ENCODE measurements at places on chromosomes 16 and 17. TPM values are rescaled to one million over a fixed set of nuclear protein-coding genes. Genes with fewer than 3 reads are reported as not detected.

The FOXJ1 gene
- total RNA-seq: not detected

The ELMO3 gene
- 0.99 TPM for total RNA-seq

- peak; percentile 53 for DNase-seq
Measured at GRCh38 chr17:32757963-32758362, 119.0 kb downstream of the MYO1D start.

DNA sequence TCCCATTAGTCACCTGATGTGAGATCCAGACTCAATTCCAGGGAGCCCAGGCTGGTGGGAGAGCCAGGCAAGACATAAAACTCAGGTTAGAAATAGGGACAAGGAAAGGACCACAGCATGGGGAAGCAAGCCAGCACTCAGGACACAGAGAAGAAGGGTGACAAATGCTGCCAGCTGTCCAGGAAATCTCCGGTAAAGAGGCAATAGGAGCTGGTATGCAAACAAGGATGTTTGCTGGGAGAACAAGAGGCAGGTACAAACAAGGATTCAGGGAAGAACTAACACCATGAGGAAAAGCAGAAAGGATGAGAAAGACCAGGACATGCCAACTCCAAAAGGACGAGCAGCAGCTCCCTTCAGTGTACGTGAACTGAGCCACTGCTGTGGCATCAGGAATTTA, 10.2 kb upstream of the TXNDC11 start:
- no peak for DNase-seq

The KRT36 gene
- total RNA-seq: not detected

DNA sequence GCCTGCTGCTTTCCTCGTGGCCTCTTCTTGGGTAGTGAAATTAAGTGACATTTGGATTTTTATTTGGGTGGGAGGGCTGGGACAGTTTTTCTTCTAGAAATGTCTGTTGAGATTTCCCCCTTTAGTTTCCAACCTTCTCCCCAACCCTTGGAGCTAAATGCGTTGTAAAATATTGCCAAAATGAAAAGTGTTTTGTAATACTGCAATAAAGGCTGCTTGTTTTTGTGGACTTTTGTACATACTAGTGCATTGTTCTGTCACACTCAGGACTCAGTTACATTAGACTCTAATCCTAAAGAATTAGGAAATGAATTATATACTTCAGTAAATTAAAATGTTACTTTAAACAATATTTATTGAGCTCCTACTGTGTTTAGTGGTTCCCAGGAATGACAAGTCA, 21.7 kb downstream of the HEATR9 start:
- DNase-seq: no peak

DNA sequence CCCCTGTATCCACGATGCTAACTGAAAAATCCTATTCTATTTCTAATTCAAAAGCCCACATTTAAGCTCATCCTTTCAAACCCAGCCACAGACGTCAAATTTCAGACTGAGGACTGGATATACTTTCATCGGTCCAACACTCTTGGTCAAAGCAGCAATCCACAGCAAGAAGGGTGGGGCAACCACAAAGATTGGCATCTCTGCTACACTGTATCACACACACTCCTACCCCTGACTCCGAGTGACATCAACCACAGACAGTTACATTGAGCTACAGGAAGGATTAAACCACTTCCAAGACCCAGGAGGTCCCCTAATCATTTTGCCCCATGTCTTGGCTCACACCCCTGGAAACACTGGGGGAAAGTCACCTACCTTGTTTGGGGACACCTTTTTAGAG, 61.3 kb downstream of the GRIN2A start:
- DNase-seq: no peak

DNA sequence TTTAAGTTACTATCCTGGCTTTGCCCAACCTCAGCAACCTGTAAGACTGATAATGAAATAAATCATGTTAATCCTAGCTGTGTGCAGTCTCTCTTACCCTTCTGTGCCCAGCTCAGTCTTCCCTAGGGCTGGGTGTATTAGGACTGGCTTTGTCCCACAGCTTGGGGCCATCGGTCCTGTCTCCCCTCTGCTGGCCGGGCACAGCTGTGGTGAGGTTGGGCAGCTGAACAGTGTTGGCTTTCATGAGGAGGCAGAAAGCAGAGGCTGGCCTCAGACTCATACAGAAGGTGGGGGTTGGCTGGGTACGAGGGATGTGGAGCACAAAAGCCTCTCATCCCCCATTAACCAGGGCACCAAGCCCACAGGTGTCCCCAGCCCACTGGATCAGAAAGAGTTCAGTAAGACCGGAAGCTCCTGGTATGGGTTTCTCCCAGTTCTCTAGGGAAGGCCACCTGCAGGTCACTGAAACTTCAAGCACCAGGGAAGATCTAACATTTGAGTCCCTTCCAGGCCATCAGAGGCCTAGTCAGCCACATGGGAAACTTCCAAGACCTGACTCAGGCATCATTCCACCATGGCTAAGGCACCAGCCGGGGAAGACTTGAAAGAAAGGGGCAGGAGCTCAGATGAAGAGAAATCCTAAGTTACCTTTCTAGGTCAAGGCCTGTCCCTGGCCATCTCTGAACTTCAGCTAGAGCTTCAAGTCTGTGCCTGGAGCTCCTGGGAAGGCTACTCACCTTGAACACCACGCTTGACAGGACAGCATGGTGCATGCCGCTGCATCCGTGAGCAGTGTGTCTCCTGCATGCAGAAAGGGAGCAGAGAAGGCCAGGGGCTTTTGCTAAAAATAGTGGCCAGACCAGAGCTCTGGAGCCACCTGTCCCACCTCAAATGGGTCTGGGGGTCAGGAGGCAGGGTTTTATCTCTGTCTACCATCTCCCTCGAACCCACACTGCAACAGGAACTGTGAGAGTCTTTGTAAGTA, 8.8 kb downstream of the CNP start:
- no peak for DNase-seq

The COPZ2 gene
- 7.0 TPM for total RNA-seq

- DNase-seq: peak; percentile 86
Measured at GRCh38 chr16:12067714-12068401, 91.3 kb downstream of the SNX29 start.

GRCh38 chr17:68431661-68432071, 25.6 kb downstream of the WIPI1 start:
- DNase-seq: peak; percentile 46

DNA sequence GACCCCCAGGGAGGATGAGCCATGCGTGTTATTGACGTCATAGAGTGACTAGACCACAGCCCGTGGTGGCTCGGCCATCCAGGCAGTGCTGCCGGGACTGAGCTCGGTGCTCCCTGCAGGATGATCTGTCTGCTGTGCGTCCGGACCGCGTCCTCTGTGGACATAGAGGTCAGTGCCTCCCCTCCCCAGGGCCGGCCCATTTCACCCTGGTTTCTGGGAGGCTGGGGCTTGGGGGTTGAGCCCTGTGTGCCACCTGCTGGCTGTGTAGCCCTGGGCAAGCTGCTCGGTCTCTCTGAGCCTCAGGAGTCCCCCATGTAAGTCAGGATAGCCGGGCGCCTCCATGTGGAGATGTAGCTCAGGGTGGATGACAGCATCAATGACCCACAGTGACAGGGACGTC, 8.3 kb downstream of the TSC2 start:
- DNase-seq: peak; percentile 47

DNA sequence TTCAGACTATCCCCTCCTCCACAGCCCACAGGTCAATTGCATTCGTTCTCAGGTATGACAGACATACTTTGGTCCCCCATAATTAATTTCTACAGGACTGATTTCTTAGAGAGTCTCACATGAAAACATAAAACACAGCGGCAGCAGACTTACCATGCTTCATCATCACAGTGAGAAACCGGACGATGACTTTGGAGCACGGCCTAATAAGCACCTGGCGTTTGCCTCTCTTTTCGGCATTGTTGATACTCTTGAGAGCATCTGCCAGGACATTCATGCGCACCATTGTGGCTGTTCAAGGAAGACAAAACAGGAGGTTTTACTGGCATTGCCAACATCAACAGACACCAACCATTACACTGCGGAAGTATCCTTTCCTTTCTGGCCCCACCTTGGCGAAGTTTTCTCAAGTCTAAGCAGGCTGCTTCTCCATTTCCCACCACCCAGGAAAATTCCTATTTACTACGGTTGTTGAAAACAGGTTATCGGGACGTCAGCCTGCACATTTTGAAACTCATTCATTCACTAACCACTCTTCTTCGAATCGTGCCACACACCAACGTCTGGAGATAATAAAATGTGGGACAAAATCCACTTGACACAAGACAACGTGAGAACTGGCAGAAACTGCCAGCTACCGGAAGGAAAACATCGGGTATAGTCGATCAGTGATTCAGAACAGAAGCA, 1.2 kb downstream of the RPS15A start:
- DNase-seq: peak; percentile 49

GRCh38 chr17:29216856-29217255, 29.8 kb upstream of the CRYBA1 start:
- no peak for DNase-seq

GRCh38 chr16:11302977-11303376, 21.8 kb upstream of the PRM1 start:
- no peak for DNase-seq

The MMP25 gene
- under 0.01 TPM for total RNA-seq

GRCh38 chr17:82065193-82065637, 389 bp downstream of the DUS1L start:
- DNase-seq: peak; percentile 56

The TBC1D3I gene
- 0.22 TPM for total RNA-seq

GRCh38 chr16:64626776-64627175, 495.1 kb downstream of the CDH11 start:
- no peak for DNase-seq

DNA sequence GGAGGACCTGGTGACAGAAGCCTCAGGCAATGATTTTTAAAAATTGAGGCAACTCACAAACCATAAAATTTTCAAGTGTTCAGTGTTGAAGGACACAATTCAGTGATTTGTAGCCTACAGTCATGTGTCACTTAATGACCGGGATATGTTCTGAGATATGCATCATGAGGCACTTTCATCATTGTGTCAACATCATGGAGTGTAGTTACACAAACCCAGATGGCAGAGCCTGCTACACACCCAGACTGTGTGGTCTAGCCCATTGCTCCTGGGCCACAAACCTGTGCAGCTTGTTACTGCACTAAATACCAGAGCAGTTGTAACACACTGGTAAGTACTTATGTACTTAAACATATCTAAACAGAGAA, 1.6 kb downstream of the PRSS41 start:
- DNase-seq: no peak

DNA sequence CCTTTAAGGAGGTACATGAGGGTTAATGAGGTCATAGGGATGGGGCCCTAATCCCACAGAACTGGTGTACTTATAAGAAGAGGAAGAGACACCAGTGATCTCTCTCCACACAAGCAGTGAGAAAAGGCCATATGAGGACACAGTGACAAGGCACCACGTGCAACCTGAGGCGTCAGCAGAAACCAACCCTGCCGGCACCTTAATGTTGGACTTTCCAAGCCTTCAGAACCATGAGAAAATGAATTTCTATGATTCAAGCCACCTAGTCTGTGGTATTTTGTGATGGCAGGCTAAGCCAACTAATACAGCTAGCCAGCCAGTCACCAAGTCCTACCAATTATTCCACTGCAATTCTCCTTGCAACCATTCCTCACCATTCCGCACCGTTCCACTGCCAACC, 39.5 kb downstream of the COPRS start:
- no peak for DNase-seq

The CHD9NB gene
- total RNA-seq: under 0.01 TPM

The MPP3 gene
- total RNA-seq: 0.60 TPM

- no peak for DNase-seq
Measured at GRCh38 chr16:61940611-61941010, 95.6 kb downstream of the CDH8 start.

DNA sequence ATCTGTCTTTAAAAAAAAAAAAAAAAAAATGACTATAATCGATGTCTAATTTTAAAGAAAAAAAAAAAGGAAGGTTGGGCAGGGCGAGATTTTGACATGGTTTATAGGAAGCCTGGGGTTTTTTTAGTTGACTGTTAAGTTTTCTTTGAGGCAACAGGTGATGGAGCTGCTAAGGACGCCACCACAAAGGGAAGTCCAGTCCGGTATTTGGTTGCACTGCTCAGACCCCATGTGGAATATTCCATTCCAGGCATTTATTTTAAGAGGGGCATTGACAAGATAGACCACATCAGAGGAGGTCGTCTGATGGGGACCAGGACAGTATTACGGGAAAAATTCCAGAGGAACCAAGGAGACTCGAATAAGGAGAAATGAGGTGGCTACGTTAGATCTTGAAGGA, 168.4 kb downstream of the CCDC182 start:
- DNase-seq: no peak

- DNase-seq: no peak
Measured at GRCh38 chr17:77914385-77915254, 43.9 kb upstream of the TNRC6C start.

GRCh38 chr17:74512624-74513091, 18.6 kb downstream of the CD300LB start:
- DNase-seq: no peak

DNA sequence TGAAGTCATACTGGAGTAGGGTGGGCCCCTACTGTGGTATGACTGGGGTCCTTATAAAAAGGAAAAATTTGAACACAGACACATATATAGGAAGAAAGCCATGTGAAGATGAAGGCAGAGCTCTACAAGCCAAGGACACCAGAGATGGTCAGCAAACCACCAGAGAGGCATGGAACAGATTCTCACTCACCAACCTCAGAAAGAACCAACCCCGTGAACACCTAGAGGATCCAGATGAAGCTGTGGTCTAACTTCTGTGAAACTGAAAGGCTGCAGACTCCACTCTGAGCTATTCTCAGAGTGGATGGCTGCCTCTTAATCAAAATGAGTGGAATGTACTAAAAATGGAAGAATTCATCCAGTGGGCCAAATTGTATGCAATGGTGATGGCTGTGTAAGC, 149.6 kb downstream of the ABCA8 start:
- no peak for DNase-seq

DNA sequence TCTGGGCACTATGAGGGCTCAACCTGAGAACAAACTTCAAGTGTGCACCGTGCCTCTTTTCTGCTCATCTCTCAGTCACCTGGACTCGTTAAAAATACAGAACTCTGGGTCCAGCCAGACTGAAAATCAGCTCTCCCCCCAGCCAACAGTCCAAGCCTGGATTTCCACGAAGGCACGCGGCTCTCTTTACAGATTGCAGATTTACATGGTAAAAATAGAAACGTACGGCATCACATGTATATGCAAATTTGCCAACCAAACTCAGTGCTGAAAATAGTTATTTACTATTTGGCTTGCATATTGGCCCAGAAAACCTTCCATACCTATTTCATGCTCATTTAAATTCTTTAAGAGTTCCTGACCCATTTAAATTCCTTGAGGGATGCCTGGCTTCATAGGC, 315.8 kb downstream of the MAF start:
- no peak for DNase-seq

GRCh38 chr16:87790292-87791100, 24.7 kb upstream of the KLHDC4 start:
- no peak for DNase-seq

DNA sequence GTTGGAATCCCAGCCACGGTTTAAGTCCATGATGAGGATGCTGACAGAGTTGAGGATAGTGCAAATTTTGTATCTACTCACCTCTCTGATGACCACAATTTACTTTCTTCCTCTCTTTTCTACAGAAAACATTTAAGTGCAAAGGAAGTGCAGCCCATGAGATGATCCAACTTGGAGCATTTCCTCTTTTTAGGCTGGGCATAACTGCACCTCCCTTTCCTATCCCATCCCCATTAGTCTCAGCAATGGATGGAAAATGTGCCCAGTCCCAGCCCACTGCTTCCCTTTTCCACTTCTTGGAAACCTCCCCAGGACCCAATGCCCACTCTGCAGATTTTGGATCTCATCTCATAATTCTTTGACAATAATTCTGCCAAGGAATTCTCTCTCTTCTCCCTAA, 16.6 kb upstream of the CCL8 start:
- no peak for DNase-seq

The ADAD2 gene
- total RNA-seq: not detected

The ANKRD40CL gene
- not detected for total RNA-seq
